NCI-H524 treated with DMSO at 0.1 percent for 48 hours (cell line): ENCODE measurements at places on chromosomes 5 and 9.

DNA sequence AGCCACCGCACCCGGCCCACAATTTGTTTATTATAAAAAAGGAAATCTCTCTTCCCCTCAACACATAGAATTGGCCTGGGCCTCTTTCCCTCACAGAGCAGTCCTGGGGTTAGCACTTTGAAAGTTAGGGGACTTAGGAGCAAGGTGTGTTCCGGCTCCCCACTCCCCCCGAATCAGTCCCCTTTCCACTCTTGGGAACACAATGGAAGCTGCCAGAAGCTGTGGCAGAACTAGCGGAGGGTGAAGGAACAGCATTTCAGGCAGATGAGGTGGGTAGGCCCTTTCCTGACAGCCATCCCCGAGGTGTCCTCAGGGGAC, 16.4 kb upstream of the C5orf47 start:
- DNase-seq, result no peak

- no peak for DNase-seq
Measured at GRCh38 chr5:179264783-179265513, 80.3 kb downstream of the ADAMTS2 start.

GRCh38 chr5:133032852-133033742, 6.7 kb upstream of the ZCCHC10 start:
- no peak for DNase-seq

GRCh38 chr9:107730666-107731065, 241.1 kb upstream of the KLF4 start:
- DNase-seq, result peak; percentile 81

DNA sequence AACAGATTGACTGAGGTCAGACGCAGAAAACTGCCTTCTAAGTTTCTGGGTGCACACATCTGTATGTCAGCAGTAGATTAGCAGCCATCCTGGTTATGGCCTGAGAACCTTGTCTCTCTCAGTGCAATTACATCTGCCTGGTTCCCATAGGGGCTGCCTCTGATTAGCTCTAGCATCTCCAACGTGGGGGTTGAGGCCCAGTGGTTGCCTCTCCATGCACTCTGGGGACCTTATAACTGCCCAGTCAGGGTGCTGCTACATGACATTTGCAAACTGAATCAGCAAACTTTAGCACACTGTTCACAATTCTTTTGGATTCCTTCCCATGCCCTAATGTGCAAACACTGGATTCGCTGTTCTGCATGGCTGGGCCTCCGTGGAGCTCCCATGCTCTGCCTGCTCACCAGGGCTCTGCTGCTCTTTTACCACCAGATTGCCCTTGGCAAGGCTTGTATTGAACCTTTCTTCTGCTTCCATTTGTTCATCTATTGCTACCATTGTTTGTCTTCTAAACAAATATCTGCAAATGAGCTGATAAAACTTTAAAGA, 36.2 kb downstream of the SNX18 start:
- DNase-seq, result no peak

GRCh38 chr5:102313912-102314311, 17.8 kb upstream of the SLCO4C1 start:
- DNase-seq, result no peak

DNA sequence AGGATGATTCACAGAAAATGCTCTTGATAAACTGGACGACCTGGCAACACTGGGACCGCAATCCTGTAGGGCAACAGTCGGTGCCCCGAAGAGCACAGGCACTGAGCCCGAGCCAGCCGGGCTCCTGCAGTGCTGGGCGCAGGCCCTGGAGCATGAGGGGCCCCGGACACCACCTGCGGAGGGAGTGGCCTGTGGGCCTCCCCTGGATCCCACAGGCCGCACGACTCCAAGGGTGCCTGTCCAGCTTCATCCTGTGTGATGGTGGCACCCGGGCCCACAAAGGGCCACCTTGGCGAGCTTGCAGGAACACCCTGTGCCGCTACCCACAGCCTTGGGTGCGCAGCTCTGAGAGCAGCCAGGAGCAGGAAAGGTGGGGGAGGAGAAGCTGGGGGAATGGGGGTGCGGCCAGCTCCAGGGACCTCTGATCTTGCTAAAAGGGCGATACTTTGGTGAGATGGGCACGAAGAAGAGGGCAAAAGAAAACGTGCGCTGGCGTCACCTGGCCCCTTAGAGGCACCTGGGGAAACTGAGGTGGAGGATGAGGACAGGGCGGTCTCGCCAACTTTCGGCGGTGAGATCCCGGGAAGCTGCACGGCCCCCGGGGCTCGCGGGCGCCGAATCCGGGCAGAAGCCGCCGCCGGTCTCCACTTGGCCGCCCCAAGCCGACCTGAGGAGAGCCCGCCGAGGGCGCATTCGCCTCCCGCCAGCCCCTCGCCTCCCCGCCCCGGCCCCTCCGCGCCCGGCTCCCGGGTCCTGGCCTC, 722 bp downstream of the TBC1D9B start:
- DNase-seq, result no peak

- DNase-seq, result no peak
Measured at GRCh38 chr9:6628704-6629103, 16.8 kb downstream of the GLDC start.

GRCh38 chr5:1730487-1730847, 69.2 kb downstream of the MRPL36 start:
- no peak for DNase-seq

DNA sequence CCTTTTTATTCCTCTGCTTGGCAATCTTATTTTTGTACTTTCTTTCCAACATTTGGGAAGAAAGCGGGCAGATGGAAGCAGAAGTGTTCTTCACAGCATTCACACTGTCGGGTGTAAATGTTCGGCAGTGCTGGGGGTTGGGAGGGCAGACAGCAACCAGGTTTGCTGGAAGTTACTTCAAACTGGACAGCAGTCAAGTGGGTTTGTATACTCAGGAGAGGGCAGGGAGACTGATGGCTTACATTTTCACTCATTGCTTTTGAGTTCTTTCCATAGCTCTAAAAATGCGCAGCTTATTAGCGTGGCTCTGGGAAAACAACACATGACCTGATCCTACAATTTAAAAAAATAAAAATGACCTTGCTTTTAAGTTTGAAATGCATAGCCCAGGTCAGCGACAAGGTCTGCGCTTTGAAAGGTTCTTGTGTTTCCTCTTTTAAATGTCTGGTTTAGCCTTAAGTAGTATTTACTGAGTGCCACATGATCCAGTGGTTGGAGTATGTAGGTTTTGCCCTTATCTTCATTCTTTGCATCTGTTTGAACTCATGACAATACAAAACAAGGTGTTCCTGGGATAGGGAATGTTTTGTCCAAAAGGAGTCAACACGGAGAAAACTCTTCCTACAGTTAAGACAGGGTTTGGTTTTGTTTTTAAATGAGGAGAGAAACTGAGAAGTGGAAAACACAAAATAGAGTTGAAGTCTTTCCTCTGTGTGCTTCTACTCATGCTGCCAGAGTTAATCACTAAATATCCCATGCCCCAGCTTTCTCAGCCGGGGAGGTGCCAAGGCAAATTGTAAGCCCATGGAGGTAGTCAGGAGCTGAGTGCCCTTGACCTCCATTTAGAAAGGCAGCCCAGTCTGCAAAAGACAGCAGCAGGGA, 132.7 kb upstream of the DMRT1 start:
- no peak for DNase-seq

DNA sequence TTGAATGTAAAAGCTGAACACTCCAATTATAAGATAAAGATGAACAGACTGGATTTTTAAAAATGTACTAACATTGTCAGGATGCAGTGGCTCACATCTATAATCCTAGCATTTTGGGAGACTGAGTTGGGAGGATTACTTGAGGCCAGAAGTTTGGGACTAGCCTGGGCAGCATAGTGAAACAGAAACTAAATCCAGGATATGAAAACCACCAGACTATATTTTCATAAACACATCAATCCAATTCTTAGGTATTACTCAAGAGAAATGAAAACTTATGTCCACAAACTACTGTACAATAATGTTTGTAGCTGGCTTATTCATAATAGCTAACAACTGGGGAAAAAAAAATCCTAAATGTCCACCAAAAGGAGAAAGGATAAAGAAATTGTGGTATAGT, 26.8 kb upstream of the NAA35 start:
- DNase-seq, result no peak

- no peak for DNase-seq
Measured at GRCh38 chr5:169914766-169915165, 65.5 kb downstream of the INSYN2B start.

- DNase-seq, result no peak
Measured at GRCh38 chr5:16005225-16005624, 174.4 kb downstream of the MARCHF11 start.

DNA sequence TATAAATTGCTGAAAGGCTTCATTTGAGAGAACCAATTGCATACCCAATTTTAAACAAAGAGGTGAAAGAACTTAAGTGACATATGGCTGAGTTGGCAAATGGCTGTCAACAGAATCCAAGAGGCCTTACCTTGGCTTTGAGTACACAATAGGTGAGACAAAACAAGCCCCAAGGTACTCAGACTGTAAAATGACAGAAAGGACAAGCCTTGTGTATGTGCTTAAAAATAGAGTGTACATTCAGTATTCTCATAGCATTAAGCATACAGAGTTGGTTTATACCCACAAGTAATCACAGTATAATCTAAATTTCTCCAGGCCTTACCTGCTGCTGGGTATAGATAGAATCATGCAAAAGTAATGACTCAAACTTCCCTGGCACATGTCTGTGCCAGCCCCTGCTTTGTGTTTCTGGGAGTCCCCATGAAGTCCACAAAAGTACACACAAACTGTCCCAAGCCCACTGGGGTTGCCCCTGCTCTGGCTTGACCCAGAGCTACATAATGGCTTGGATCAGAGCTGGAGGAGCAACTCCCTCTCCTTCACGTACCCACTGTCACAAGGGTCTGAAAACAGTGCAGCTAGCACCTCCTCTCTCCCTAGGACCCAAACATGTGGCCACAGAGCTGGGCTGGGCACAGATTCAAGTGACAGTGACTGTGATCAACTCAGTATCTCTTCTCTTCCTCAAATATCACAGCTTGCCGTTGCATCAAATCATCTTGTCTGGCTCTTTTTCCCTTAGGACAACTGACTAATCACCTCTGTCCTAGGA, 250.8 kb downstream of the ENC1 start:
- no peak for DNase-seq
